ENCODE measurements at places on chromosomes 7 and 10.

DNA sequence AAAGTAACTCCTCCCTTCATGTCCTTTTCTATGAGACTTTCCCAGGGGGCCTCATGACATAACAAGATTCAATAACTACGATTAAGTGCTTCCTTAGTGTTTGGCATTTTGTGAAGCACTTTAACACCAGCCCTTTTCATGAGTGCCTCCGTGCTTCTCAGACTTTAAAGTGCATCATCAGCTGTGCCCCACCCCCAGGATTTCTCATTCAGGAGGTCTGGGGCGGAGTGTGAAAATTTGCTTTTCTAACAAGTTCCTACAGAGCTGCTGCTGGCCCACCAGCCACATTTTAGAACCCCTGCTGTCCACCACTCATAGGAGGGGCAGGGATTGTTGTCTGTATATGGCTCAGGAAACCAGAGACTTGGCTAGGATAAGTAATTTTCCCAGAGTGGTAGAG, 445.3 kb downstream of the LRMDA start:
- no peak for DNase-seq

GRCh38 chr7:100949227-100949932, at the start of gene MUC3A:
Gene MUC3A (plus strand): TSS chr7:100949534. CDS start chr7:100949625, 91 bp downstream.
- DNase-seq = no peak

DNA sequence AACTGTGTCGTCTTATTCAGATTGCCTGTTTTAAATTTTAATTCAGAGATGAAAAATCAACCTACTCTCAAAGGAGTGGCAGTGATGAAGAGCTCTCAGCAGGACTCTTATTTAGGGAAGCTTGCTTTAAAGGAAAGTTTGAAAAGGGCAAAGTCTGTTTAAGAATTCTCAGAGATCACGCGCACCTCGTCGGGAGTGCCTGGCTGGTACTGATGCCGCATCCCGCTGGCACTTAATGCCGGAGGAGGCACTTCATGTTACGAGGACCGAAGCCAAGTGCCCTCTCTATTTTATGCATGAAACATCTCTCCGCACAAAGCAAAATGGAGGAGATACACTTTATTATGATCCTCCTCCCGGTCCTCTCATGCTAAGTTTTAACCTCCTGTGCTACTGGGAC, 71.1 kb upstream of the INSYN2A start:
- no peak for DNase-seq

GRCh38 chr10:29962166-29962850, 97.1 kb downstream of the JCAD start:
- DNase-seq = no peak

GRCh38 chr7:128891110-128891941, 19.2 kb downstream of the KCP start:
- no peak for DNase-seq

- DNase-seq = no peak
Observed at GRCh38 chr7:89687211-89687610, 467.1 kb upstream of the STEAP1 start.

- DNase-seq = no peak
Observed at GRCh38 chr7:38300175-38300574, 26.7 kb upstream of the TARP start.

DNA sequence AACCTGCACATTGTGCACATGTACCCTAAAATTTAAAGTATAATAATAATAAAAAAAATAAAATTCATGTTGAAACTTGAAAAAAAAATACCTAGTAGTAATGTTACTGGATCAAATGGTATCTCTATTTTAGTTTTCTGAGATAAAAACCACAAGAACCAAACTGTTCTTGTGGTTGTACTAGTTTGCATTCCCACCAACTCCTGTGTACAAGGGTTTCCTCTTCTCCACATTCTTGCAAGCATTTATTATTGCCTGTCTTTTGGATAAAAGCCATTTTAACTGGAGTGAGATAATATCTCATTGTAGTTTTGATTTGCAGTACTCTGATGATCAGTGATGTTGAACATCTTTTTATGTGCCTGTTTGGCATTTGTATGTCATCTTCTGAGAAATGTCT, 177.7 kb downstream of the KIF20B start:
- DNase-seq = no peak

DNA sequence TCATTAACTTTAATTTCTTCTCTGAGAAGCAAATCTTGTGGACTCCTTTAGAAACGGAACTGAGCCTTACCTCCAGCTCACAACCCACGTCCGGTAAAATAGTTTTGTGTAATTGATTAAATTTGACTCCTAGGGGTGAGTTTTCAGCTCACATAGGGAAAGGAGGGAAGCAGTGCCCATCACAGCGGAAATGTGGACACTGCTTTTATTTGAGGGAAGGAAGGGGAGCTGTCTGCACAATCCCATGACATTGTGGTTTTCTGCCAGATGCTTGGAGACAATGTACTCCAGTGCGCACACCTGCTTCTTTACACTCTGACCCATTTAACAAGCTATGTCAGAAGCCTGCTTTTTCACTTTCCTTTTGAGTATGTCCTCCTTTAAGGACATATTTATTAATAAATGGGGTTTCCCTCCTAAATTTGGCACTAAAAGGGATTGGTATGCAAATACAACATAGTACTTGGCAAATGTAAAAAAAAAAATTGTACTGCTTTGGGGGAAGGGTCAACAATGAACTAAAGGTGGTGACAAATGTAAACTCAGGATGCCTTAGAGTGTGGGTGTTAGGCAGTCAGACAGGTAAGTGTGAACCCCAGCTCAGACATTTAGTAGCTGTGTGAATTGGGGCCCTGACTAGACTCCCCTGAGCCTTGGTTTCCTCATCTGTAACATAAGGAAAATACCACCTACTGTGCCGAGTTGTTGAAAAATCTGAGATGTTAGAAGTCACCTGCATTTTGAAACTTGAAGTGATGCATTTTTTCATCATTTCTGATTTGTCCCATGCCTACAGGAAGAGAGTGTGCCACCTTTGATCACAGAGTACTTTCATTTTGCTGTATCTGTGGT, 90.2 kb upstream of the KLF6 start:
- no peak for DNase-seq

GRCh38 chr10:103709341-103709920, 145.9 kb downstream of the SH3PXD2A start:
- DNase-seq = no peak

GRCh38 chr7:150307129-150307528, 16.0 kb upstream of the LRRC61 start:
- no peak for DNase-seq

GRCh38 chr10:4685491-4685890, 140.5 kb upstream of the AKR1E2 start:
- no peak for DNase-seq

GRCh38 chr10:60618861-60619260, 159.4 kb upstream of the CDK1 start:
- DNase-seq = no peak

- no peak for DNase-seq
Observed at GRCh38 chr7:157486007-157486755, 149.4 kb downstream of the DNAJB6 start.

DNA sequence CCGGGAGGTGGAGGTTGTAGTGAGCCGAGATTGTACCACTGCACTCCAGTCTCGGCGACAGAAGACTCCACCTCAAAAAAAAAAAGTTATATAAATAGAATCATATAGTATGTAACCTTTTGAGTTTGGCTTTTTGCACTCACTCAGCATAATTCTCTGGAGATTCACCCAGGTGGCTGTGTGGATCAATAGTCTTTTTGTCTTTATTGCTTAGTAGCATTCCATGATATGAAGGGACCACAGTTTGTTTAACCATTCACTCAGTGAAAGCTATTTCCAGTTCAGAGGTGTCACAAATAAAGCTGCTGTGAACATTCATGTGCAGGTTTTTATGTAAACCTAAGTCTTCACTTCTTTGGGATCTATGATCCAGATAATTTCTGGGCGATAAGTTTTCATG, 167.7 kb downstream of the PKD1L1 start:
- DNase-seq = no peak

DNA sequence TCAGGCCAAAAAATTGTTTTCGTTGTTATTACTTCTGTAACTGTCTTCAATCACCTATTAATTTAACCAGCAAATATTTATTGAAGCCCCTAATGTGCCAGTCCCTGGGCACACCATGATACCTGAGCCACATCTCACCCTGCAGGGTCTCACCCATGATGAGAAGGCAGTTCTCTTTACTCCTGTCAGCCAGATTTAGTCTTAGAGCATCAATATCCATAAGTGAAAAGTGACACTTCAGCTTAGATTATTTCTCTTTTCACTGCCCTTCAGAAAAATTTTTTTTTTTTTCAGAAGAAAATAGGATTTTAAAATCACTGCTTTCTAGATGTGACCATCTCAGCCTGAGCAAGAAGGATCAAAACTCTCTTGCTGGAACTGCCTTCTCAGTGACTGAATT, 258.6 kb upstream of the NFE2L3 start:
- no peak for DNase-seq

DNA sequence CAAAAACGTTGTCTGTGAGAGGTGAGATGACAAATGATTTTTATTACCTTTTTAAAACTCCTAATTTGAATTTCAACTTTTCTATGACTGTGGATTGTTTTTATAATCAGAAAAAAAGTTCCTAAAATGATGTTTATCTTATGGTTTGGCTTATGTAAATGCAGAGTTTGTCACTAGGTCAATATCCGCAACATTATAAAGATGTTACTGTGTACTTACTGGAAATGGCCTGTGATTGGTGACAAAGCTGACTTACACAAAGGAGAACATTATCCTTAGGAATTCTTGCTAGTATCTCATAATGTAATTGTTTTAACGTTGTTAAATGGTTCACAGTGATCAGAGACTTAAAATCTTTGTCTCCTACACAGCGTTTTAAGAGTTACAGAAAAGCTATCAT, 79.0 kb downstream of the SDK1 start:
- no peak for DNase-seq

DNA sequence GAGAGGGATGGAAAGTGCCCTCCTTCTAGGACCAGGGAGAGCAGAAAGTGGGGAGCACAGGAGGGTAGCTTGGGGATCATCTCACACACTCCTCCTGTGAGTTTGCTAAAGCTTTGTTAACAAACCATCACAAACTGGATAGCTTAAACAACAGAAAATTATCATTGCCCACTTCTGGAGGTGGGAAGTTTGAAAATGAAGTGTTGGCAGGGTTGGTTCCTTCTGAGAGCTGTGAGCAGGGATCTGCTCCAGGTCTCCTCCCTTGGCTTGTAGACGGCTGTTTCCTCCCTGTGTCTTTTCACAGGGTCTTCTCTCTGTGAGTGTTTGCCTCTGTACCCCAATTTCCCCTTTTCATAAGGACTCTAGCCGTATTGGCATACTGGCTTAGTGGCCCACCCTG, 32.0 kb upstream of the CXCL12 start:
- DNase-seq = no peak

GRCh38 chr10:95500649-95501048, 60.5 kb downstream of the SORBS1 start:
- DNase-seq = no peak

DNA sequence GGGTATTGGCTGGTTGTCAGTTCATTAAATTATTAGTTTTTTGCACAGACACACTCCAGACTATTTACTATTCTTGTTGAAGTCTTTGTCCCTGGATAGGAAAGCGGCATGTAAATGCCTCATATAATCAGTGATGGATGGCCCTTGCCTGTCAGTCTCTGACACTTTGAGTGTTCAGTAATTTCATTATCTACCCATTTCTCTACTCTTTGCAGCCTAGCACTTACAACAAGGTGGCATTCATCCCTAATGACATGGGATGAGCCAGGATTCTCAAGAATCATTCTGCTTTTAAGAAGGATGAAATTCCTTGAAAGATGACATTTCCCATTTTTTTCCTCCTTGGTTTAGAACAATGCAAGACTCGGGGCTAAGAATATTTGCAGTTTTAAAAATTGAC, 155.7 kb downstream of the SORCS3 start:
- DNase-seq = no peak

- DNase-seq = no peak
Observed at GRCh38 chr10:74957285-74957961, 131.0 kb downstream of the KAT6B start.

GRCh38 chr7:65744406-65744805, 128.5 kb upstream of the VKORC1L1 start:
- no peak for DNase-seq

GRCh38 chr10:127939786-127940330, 33.0 kb downstream of the PTPRE start:
- DNase-seq = no peak

- DNase-seq = no peak
Observed at GRCh38 chr10:86172301-86172700, 194.3 kb downstream of the GRID1 start.

GRCh38 chr7:73746378-73746777, 7.8 kb upstream of the ABHD11 start:
- no peak for DNase-seq

GRCh38 chr7:33079096-33079495, 16.5 kb upstream of the NT5C3A start:
- no peak for DNase-seq

Data from stimulated activated CD4-positive, alpha-beta T cell treated with anti-CD3 and anti-CD28 coated beads, Interleukin-1b, Interleukin-23, amount 100 ng/mL, for 1 hour (primary cell).